Mammary epithelial cell (primary cell): ENCODE measurements at places on chromosomes 4 and X. TPM values are rescaled to one million over a fixed set of nuclear protein-coding genes. Genes with fewer than 3 reads are reported as not detected.

The UGT2B10 gene
- not detected in 2 replicates for total RNA-seq

The MAGEA12 gene
- total RNA-seq = not detected

The HELT gene
- not detected in 2 replicates for total RNA-seq

The L1CAM gene
- total RNA-seq = 55.3 and 96.4 TPM in 2 replicates

The CLNK gene
- total RNA-seq = not detected
